H1 (cell line): ENCODE measurements at places on chromosomes 5 and 9. TPM values are rescaled to one million over a fixed set of nuclear protein-coding genes. Genes with fewer than 3 reads are reported as not detected.
A peak's percentile ranks its signal among the peaks of the same experiment; 100 is the strongest.

GRCh38 chr9:104361207-104361606 lies 142.9 kb upstream of the OR13F1 start:
- DNase-seq = no peak

GRCh38 chr9:27365707-27366376 lies 68.9 kb upstream of the EQTN start:
- DNase-seq = no peak

- no peak for DNase-seq
Measured at GRCh38 chr9:96137671-96138429, 164.1 kb downstream of the HSD17B3 start.

DNA sequence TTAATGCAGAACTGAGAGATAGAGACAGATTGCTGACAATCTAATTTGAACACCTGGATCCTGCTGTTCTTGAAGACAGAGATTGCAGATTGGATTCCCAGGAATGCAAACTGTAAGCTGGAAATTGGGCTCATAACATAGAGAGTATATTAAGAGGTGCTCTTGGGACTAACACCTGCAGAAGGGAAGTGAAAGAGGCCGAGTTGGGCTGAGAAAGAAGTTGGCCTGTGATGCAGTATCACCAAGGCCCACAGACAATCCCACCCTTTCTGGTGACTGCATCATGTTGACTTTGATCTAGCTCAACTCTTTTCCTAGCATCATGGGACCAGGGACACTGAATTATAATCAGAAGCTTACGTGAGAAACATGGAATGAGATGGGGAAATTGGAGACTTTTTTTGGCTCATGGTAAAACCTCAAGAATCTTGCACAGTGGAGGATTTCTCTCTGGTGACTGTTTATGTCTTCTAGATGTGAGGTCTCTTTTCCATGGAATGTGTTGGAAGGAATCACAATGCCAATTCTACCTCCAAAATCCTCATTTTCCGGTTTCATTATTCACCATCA lies 36.5 kb upstream of the NUDT12 start:
- DNase-seq = no peak

GRCh38 chr5:158609333-158610050 lies 490.2 kb downstream of the EBF1 start:
- DNase-seq = no peak

DNA sequence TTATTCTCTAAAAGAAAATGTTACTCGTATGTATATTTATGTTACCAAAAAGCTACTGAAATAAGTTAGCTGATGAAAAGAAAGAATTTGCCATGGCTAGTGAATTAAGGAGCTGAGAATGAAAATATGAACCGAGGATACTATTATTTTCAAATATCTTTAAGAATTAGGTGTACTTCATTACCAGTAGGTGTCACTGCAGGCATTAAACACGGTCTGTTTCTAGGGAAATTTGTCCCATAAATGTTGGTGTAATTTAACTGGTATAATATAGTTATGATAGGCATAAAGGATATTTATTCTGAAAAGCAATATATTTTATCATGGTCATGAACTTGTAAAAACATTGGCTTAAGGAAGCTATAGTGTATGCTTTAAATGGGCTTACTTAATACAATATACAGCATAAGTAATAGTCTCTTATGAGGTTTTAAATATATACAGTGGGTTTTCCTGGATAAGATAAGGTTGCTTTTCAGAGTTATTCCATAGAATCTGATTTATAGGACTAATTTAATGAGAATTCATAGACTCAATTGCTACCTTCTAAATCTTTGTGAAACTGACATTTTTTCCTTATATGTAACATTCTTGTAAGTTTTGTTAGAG lies 72.4 kb upstream of the MPDZ start:
- no peak for DNase-seq

DNA sequence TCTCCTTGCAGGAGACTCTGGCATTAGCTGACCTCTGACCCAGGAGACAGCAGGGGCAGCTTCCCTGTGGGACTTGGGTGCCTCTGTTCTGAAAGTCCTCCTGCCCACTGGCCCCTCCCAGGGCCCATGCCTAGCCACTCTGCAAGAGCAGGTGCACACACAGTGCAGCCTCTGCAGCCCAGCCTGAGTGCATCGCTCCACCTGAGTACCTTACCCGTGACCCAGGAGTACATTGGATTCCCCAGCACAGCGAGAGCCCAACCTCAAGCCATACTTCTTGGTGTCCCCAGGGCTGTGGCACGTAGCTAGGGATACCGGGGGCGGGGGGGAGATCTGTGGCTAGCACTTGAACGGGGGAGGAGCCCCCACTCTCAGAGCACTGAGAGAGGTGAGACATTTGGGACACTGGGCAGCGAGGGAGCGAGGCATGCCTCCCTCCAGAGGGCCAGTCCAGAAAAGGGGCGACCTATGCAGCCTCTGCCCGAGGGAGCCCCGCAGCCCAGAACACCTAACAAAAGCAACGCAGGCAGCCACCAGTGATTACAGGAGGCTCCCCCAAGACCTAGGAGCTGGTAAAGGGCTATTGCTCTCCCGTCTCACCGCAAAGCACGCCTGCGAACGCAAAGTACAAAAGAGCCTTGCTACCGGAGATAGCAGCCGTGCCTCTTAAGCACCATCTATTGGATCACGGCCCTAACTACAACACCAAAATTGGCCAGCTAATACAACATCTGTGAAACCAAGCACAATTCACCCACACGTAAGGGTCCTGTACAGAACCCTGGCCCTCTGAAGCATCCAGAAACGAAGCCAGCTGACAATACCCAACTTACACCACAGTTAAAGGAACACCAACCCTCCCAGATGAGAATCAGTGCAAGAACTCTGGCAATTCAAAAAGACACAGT lies 826 bp upstream of the PRDM9 start:
- peak; percentile 66 for DNase-seq

DNA sequence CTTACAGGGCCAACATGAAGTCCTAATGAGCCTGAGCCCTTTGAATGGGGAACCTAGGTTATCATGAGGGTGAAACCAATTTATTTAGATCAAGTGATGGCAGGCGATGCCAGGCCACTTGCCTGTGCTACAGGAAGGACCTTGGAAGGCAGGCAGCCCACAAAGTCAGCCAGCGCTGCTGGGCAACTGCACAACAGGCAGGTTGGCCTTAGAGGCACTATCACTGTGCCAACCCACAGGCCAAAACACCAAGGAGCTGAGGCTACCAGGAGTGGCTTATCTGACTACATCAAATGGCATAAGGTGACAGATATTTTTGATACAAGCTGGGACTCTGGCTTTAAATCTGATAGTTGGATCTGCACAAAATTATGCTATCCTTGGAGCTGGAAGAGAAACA lies 319.1 kb downstream of the NTRK2 start:
- DNase-seq = no peak

- no peak for DNase-seq
Measured at GRCh38 chr5:149724130-149724840, 5.8 kb upstream of the PPARGC1B start.

GRCh38 chr9:126700296-126700695 lies 86.6 kb downstream of the LMX1B start:
- DNase-seq = no peak

- no peak for DNase-seq
Measured at GRCh38 chr5:142886956-142887355, 116.8 kb downstream of the ARHGAP26 start.

- no peak for DNase-seq
Measured at GRCh38 chr9:127959841-127960409, 20.9 kb downstream of the EEIG1 start.

DNA sequence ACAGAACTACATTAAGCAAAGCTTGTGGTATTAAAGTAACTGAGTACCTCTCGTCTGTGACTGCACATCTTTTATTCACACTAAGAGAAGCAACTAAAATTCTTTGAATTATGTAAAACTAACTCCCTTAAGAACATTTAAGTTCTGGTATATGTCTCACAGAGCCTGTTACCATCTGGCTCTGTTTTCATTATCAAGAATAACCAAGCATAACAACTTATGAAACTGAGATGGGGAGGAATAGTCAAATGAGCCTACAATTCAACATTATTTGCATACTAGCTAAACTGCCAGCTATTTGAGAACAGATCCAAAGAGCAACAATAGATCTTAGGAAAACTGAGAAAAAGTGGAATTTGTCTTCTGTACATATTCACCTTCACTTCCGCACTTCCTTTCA lies 25.3 kb upstream of the ISOC1 start:
- DNase-seq = no peak

DNA sequence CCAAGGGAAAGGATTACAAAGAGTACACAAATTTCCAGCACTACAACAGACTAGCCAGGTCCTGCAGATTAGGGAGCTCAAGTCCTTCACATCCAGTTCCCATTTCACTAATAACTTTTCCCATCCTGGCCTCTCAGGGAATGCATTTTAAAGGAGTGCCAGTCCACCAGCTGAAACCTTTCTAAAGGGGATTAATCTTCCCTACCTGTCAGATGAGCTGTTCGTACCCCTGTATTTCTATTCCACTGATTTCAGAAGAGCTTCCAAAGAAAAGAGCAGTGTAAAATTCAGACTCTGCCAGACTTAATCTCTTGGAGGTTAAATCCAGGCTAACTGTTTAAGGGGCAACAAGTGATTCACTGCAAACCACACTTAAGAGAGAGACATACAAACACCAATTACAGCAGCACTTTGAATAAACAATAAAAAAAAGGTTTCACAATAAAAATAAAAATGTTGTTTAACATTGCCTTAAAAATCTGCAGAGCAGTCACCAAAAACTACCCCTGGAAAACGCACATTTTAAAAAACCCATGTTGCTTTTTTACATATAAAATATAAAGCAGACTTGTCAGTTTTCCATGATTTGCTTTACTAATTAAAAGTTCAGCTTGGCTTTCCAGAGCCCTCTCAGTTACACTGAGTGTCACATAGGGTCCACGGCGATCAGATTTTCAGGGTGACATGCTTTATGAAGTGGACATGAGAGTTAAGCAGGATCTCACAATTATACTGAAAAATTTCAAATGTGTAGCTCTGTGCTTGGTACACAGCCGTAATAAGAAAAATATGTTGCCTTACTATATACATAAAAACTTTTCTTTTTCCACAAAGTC lies 3.2 kb downstream of the ROR2 start:
- DNase-seq = no peak

Gene ASPN
- not detected in 2 replicates for total RNA-seq

Gene PCDHGA10
- 2.1 and 2.2 TPM in 2 replicates for total RNA-seq

Gene ACTBL2
- not detected in 2 replicates for total RNA-seq

Gene RNF224
- 0.17 TPM in 1 of 2 replicates, not detected in the other for total RNA-seq

Gene SGCD
- total RNA-seq = 0.04 and 0.13 TPM in 2 replicates

Gene HAVCR2
- total RNA-seq = 0.11 TPM in 1 of 2 replicates, not detected in the other

Gene RASGEF1C
- total RNA-seq = 0.46 and 0.61 TPM in 2 replicates
